ENCODE measurements at places on chromosomes 4 and X. TPM values are rescaled to one million over a fixed set of nuclear protein-coding genes. Genes with fewer than 3 reads are reported as not detected.

- no peak for DNase-seq
Observed at GRCh38 chr4:55499495-55499894, 47.2 kb downstream of the CLOCK start.

DNA sequence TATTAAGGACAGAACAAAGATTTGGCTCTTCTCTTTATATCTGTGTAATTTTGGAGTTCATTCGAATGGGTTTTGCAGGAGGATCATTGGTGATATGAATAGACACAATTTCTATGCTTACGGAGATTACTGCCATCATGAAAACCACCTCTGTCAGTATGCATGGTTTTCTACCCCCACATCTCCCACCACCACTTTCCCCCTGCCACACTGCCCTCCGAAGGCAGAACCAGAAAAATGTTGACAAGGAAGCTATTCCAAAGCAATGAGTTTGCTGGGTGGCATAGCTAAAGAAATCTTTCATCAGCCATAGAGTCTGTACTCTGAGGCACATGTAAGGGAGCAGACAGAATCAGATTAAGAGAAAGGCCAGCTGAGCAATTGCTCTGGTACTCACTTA, 567.3 kb upstream of the ACTRT1 start:
- DNase-seq = no peak

DNA sequence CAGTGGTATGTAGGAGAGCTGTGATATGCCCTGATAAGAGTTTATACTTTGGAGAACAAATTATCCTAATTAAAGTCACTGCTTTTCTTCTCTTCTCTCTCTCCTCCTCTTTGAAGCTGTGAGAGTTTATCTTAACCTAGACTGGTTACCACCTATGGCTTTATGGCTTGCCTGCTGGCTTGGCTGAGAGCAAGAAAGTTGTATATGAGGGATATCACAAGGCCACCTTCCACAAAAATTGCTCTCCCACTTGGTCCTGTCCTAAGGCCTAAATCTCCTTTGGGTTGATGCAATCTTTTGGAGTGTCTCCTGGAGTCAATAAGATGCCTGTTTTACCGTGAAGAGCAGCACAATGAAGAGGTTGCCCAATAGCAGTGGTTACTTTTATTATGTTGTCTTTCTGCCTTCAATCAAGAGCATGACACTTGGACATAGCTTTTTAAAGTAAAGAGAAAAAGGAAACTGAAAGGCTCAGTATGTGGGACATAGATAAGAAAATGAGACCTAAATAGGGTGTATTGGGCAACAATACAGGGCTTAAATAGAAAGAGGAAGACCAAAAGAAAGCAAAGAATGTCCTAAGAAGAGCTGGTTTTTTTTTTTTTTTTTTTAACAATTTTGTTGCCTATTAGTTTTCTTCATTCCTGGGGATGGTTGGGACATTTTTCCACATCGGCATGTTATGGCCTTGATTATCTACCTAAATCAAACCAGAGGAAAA, 9.2 kb downstream of the GUCY1A1 start:
- no peak for DNase-seq

DNA sequence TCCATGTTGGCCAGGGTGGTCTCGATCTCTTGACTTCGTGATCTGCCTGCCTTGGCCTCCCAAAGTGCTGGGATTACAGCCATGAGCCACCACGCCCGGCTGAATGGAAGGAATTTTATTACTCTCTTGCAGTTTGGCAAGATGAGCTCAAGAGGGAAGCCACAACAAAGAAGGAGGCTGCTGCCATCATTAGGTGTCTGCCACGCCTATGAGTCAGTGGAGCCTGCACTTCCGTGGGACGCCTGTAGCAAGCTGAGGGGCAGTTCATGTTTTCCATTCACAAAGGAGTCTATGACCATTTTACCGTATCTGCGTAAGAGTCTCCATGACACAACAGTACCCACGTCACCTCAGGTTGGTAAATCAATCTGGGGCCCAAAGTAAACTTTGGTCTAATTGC, 51.2 kb upstream of the CHRNA9 start:
- DNase-seq = no peak

DNA sequence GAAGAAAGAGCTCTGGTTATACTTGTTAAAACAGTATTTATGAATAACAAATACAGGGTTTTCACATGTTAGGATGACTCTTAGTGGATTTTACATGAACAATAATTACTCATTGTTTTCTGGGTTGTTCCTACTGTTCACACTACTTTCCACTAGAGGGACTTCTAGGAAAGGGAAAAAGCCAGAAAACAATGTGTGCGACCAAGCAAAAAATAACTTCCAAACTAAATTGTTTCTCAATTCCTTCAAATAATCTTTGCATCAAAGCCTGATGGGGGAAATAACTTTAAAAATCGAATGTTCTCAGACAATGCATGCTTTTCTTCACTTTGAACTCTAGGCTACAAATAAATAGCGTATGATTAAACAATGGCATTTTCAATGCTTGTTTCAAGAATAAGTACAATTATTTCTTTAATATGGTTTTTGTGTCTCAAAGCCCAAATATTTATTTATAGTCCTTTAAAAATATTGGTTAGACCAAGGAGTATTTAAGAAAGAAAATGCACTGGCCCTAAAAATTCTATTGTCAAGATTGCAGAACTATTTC, 72.1 kb upstream of the ETNPPL start:
- DNase-seq = no peak

DNA sequence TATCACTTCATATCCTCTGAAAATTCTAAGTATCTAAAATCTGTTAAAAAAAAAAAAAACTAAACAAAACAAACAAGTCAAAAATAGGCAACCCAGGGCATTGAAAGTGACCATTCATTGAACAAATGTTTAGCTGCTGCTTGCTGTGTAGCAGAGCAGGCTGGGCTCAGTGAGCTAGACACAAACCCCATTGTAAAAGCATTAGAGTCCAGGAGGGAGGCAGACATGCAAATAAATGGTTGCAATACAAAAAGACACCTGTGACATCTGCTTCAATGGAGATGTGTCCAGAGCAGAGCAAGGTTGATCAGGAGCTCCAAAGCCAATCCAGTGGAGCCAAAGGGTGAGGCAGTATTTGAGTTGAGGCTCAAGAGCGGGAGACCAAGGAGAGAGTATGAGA, 267.3 kb upstream of the GATB start:
- no peak for DNase-seq

DNA sequence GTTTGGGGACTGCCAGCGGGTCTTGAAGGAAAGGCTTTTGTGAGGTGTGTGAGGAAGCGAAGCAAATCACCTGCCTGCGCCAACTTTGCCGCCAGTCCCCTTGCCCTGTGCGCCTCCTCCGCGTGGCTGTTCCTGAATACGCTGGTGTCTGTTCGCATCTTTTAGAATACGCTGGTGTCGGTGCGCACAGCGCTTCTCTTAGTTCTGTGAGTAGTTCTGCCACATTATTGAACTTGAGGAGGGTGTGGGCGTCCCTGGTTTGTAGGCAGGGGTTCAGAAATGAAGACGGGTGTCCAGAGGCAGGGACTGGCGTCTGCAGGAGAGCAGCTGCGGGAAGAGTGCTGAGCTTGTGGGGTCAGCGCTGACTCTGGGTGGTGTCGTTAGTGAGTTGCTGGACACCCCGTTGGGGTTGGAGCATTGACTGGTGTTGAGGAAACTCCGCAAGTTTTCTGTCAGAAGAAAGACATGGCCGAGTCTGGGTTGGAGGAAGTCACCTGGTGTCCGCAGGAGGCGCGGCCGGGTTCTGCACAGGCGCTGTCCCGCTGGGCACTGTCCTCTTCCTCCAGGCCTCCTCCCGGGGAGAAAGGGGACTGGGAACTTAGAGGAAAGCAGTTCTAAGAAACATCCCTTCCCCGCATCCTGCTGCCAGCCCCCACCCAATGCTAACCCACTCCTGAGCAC, 930 bp downstream of the ZNF718 start:
- peak; percentile 58 for DNase-seq

DNA sequence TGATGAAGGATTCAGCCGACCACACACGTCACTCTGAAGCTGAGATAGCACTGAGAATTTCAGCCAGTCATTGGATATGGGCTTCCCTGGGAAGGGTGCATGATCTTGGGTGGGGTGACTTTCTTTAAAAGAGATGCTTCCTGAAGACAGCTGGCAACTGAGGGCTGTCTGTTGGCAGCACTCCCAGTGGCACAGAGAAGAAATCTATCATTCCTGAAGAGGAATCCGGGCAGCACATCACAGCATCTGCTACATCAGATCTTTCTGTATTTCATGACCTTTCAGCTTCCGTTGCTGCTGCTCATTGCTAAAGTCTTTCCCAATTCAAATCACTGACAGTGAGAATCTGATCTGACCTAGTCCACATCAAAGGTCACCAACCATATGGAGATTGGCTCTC, 193.8 kb upstream of the RBPJ start:
- no peak for DNase-seq

DNA sequence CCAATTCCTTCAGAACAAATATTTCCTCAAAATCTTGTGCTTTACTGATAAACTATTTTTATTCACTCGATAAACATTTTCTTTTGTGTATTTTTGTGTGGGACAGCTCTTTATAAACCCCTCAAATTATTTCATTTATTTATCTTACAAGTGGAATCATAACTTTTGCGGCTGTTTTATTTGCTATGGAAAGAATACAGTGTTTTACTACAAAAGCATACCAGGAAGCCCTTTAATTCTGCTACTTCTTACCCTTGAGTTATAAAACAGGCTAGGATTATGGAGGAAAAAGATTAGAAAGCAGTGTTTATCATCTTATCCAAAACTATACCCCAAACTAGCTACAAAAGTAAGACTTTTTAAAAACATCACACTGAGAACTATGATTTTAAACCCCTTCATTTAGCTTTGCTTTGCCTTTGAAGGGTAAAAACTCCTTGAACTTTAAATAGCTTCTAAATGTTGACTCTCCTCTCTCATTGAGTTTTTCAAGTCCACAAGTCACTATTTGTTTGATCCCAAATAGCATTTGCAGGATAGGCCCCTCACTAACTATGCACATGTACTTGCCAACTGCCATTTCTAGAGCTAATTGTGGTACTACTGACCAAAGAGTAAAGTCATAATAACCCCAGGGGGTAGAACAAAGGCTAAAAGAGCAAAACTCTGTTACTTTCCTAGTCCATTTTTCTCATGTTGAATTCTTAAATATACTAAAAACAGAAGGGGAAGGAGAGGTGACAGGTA, 45.8 kb upstream of the SGMS2 start:
- DNase-seq = no peak

- DNase-seq = no peak
Observed at GRCh38 chr4:94650134-94650495, 107.6 kb upstream of the BMPR1B start.

Gene ERCC6L
- 2.4 TPM for total RNA-seq

Gene RPGR
- total RNA-seq = 12.1 TPM

Gene NWD2
- 0.02 TPM for total RNA-seq

Gene FAM50A
- 54.1 TPM for total RNA-seq
